ENCODE measurements at places on chromosomes 11 and 22.

DNA sequence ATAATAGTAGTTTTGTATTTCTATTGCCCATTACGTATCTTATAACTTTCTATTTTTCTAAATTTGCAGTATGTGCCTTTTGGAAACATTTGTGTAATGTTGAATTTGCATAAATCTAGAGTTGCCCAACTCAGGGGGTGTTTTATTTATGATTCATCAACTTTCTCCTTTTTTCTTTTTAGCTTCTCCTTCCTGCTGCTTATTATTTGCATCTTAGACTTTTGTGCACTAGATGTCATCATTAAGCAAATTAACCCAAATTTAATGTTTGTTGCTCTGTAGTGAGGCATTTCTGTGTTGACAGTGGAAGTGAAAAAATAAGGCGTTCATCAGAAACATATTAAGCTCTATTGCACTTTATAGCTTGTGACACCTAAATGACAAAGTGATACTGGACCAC, 56.2 kb upstream of the ZBED5 start:
- DNase-seq: no peak

- no peak for DNase-seq
Measured at GRCh38 chr11:96337541-96338431, 5.2 kb downstream of the MAML2 start.

DNA sequence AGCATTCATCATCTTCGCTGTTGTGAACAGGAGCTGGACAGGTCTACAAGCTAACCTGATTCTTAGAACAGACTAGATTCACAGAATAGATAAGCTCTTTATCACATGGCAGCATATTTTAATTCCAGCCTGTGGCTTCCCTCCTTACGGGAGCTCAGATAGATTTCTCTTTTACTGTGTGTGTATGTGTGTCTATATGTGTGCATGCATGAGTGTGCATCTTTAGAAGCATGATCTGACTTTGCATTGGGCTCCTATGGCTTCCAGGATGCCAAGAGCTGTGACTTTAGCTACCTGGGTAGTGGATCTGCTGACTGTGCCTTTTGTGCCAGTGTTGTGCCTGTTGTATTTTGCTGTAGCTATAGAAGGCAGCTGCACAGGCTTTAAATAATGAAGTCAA, 44.3 kb downstream of the ZNRF3 start:
- no peak for DNase-seq

DNA sequence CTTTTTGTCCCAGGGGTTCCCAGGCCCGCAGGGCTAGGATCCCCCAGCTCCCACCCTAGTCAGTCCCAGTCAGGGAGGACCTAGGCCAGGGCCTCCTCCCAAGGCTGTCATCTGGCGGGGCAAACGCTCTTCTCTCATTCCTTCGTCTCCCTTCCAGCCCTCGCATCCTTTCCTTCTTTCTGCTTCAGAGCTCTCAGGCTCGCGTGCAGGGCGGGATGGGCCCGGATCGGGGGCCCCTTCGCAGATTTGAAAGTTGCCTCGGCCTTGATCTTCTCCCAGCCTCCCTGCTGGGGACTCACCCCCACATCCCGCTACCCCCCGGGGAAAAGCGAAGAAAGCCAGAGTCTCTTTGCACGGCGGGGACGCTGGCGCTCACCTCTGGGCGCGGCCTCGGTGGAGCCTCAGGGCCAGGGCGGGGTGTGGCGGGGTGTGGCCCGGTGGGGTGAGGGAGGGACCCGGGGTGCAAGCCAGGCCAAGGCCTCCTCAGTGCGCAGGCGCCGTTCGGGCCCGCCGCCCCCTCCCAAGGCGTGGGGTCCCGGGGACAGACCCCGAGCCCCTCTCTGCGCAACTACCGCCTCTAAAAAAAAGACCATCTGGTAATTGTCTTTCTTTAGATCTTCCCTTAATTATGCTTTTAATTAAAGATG, 14.8 kb upstream of the PAX6 start:
- no peak for DNase-seq
